Activated CD8-positive, alpha-beta memory T cell treated with anti-CD3 and anti-CD28 coated beads, Interleukin-2, amount 50 U/mL, for 4 hours (primary cell): ENCODE measurements at places on chromosomes 3 and 15.

DNA sequence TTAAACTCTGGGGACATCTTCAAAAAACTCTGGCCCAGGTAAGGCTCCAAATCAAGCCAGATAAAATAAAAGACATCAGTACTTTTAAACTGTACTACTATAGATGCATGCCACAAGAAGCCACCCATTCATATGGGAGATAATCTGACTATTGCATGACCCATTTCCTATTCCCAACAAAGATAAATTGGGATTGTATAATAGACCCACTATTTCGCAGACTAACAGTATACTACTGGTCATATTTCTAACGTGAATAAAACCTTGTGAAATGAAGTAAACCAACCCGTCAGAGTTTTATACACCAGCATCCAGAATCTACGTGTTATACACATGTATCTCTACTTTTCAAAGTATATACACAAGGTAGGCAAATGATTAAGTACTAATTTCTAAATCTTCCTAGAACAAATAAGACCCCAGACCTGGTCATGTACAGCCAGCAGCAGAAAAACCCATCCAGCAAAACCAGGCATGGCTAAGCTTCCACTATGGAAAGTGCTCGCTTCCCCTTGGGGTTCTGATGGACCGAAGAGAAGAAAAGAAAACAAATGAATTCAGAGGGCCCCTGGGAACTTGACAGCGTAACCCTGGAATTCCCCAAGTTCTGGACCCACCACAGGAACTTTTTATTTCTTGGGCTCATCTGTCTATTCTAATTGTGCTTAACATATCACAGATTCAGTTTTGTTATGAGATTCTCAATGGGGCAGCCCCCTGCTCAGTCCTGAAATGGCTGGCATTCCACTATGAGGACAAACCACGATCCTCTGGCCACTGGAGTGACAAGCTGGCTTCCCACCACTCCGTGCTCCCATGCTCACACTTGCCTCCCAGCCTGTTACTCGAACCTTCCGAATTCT, 69.1 kb downstream of the MB21D2 start:
- DNase-seq, result no peak

DNA sequence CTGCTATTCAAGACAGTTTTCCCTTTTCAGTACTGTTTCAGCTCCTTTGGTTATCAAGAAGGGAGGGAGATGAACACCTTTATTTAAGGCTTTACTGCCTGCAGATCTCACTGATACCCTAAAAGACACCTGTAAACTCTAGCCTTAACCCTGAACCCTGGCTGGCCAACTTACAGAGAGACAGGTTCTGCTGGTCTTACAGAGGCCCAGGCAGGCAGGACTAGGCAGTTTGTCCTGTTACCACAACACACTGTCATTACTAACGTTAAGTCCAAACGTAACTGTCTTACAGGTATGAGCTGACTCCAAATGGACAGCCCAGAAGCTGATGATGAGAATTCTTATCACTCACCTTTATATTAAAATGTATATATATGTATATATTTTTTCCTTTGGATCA, 42.1 kb downstream of the ESYT3 start:
- no peak for DNase-seq

DNA sequence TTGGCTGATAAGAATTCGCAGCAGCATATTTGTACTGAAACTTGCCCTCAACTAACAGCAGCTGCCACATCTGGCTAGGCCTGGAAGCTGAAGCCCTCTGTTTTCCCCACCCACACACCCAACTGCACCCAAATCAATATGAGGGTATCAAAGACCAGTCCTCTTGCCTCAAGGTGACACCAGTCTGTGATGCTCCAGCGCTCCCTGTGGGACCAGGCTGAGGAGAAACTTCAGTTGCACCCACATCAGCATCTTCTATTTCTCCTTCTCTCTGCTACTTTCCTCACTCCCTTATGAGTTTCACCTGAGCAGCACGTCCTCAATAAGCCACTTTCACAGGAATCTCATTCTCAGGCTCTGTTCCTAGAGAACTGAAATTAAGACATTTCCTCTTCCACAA, 18.7 kb upstream of the GRAMD1C start:
- no peak for DNase-seq

DNA sequence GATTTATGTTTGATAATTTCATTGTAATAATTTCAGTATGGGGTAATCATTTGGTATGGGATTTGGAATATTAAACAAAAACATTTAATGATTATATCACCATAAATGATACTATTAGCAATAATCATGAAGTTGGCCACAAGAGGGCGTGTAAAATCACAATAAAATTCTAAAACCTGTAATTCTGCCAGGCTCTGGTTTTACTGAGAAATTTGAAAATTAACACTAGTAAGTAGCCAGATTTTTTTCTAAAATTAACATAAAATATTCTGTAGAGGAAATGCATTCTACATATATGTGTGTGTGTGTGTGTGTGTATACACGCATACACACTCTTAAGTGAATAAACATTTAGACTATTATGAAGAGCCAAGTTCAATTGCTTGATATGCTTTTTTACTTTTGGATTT, 40.5 kb downstream of the FEZF2 start:
- DNase-seq, result no peak

DNA sequence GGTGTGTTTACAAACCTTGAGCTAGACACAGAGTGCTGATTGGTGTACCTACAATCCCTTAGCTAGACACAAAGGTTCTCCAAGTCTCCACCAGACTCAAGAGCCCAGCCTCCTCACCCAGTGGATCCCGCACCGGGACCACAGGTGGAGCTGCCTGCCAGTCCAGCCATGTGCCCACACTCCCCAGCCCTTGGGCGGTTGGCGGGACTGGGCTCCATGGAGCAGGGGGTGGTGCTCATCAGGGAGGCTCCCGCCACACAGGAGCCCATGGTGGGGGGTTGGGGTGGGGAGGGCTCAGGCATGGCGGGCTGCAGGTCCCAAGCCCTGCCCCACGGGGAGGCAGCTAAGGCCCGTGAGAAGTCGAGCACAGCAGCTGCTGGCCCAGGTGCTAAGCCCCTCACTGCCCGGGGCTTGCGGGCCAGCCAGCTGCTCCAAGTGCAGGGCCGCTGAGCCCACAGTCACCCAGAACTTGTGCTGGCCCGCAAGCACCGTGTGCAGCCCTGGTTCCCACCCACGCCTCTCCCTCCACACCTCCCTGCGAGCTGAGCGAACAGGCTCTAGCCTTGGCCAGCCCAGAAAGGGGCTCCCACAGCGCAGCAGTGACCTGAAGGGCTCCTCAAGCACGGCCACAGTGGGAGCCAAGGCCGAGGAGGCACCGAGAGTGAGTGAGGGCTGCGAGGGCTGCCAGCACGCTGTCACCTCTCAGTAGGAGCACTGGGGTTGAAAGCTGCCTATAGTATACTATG, 43.7 kb downstream of the CASR start:
- no peak for DNase-seq

- no peak for DNase-seq
Observed at GRCh38 chr3:39812537-39812936, 3.1 kb downstream of the MYRIP start.

GRCh38 chr3:81462921-81463320, 298.5 kb downstream of the GBE1 start:
- no peak for DNase-seq

DNA sequence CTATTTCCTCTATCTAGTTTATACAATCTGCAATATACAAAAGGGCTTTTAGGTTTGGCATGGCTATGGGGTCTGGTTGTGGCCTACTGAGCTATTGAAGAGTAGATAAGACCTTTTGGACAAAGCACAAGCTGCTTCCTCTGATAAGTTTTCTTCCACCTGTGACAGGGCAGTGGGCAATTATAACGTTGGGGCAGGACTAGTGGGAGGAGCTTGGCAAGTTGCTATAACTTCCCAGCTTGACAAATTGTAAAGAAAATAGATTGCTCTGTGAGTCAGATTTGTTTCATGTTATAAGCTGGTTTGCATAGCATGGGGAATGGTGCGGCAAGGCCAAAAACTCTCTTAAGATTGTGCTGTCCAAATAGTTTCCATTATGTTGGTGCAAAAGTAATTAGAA, 64.9 kb downstream of the SLC7A14 start:
- DNase-seq, result no peak

GRCh38 chr3:129592381-129593131, 13.9 kb downstream of the PLXND1 start:
- DNase-seq, result no peak

DNA sequence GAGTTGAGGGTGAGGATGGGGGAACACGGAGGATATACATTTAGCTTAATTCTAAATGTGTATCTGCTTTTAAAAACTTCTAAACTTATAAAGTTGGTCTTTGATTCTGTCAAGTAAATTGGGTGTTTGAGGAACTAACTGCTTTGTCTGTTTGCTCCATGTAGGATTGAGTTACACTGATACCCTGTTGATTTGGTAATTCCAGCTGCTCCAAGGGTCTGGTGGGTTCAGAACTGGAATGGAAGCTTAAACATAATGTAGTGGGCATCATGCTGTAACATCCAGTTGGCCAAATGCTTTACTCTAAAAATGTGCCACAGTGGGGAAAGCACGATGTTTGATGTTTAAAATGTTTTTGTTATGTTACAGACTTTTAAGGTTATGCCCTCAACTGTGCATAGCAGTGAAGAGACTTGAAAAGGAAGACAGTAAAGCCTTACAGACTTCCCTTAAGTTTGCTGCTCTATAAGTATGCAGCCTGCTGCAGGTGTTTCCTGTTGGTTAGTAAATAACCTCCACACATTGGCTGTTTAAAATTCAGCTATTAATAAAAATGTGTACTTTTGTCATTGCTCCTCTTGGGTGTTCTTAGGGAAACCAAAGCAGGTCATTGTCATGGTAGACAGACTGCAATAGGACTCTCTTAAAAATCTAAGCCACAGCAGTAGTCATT, 5.9 kb upstream of the EDEM1 start:
- no peak for DNase-seq

DNA sequence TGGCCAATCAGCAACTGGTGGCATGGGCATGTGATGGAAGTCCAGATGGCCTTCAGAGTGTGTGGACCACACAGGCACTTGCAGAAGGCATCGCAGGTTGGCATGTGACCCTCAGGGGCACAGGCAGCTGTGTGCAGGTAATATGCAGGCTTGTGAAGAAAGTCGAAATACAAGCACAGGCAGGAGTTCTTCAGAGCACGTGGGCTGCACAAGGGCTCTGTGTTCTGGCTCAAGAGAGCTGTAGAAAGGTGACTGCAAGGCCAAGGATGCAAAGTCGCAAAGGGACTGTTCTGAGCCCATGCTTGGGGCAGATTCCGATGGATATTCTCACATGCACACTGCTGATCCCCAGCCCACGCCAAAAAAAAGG, 8.3 kb downstream of the LRRC2 start:
- no peak for DNase-seq

DNA sequence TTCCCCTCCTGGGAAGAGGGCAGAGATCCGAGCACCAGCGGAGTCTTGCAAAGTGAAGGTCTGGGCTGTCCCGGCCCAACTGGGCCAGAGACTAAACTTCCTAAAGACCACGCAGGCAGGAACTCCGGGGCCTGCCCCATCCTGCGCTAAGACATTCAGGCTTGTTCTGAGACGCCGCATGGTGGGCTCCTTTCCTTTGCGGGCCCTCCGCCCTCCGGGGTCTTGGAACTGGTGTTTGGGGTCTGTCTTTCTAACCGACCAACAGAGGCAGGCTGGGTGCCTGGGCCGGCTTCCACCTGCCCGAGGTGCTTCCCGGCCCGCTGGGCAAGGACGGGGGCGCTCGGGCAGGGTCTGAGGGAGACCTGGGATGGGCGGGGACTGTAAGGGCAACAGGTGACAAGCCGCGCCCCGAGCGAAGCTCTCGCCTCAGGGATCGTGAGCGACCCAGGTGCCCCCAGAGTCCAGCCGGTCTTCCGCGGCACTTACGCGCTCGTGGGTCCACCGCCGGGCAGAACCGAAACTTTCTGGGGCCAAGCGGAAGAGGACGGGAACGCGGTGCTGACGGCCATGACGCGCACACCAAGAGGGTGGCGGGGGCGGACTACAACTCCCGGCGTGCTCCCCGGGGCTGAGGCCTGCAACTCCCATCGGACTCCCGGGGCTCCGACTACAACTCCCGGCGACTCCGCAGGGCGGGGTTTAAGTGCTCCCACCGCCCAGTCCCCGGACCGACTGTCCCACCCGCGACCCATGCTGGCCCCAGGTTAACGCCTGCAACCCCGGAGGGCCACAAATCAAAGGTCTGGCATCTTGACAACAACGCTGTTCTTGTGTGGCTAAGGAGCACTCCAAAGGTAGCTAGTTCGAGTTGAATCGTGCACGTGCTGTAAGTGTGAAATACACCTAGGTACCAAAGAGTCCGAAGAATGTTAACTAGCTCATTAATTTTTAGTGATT, at the start of gene FYCO1:
TSS of gene FYCO1 (minus strand) at position 589 of the 957 bp plus-strand sequence. CDS start 10,914 bp downstream, outside the sequence.
- peak; percentile 90 for DNase-seq

- DNase-seq, result no peak
Observed at GRCh38 chr3:156764751-156765150, 61.4 kb upstream of the LEKR1 start.

GRCh38 chr3:193023218-193023617, 105.6 kb upstream of the MB21D2 start:
- DNase-seq, result no peak

GRCh38 chr3:138332472-138333073, 2.9 kb upstream of the NME9 start:
- DNase-seq, result no peak

- no peak for DNase-seq
Observed at GRCh38 chr15:92083190-92083589, 229.7 kb downstream of the SLCO3A1 start.

DNA sequence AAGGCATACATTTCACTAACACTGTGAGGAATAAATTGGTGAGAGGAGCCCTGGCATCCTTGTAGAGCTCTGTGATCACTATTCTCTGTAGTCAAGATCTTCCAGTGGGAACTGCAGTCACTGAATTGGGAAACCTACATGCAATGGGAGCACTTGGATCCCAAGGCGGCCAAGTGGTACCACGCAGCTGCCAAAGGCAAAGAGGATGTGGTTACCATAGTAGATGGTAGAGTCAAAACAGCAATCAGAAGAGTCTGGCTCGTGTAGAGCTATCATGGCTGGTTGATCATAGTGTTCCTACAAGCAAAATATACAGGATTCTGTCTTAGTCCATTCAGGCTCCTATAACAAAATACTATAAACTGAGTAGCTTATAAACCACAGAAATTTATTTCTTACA, 849.7 kb downstream of the ROBO2 start:
- DNase-seq, result no peak

GRCh38 chr15:41561777-41562145, 2.7 kb downstream of the TYRO3 start:
- DNase-seq, result no peak

GRCh38 chr3:430186-430585, 233.6 kb downstream of the CHL1 start:
- no peak for DNase-seq

DNA sequence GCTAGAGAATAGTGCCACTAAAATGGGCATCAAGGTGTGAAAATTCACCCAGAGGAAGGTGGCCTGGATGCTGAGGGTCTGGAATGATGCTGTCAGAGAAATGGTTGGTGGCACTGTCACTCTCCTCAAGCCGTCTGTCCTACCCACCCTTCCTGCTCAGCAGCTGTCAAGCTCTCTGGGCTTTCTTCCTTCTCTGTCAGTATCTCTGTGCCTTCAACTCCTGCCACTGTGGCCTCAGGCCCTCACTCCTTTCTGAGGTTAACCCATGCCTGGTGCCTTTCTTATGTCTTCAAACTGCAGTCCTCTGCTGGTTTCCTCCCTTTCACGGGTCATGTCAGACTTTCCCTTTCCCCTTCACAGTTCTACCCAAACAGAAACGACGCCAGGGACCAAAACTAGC, 4.4 kb downstream of the MYO5C start:
- no peak for DNase-seq

GRCh38 chr3:71518089-71518488, 65.4 kb downstream of the FOXP1 start:
- no peak for DNase-seq
